ENCODE measurements at places on chromosomes 12 and 14.

GRCh38 chr14:23572836-23573235, 5.2 kb upstream of the AP1G2 start:
- DNase-seq: no peak

DNA sequence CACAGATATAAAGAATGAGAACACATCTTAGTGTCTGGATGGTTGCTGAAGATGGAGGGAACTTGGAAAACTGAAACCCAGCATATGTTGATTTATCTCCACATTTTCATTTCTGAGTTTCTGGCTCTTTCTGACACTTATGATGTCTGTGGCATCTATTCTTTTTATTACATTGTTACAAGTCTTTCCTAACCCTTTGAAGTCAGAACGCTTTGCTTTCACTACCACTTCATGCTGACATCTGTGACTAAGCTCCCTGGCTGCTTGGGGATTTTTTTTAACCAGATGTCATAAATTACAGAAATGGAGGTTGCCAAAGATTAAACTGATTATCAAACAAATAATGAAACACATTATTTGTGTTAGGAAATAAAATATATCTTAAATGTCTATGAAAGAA, 188.7 kb downstream of the KITLG start:
- no peak for DNase-seq

- DNase-seq: no peak
These were observed 17.1 kb upstream of the MED13L start for GRCh38 chr12:116294454-116295165.

GRCh38 chr12:23533265-23533664, 416.2 kb downstream of the SOX5 start:
- no peak for DNase-seq

DNA sequence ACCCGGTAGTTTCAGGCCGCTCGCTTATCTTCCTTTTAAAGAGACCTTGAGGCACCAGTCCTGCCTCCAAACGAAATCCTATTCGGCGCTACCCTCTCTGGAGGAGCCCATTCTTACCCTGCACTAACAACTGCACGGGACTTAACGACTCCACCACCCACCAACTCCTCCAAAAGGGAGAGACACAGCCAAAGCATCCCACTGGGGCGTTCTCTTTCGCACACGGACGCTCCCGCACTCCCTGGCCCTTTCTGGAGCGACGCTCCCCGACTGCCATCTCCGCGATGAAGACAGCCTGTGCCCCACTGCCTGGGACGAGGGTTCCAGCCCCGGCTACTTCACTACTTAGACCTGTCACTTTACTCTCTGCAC, 650 bp downstream of the GALC start:
- no peak for DNase-seq

- DNase-seq: no peak
These were observed 187.0 kb downstream of the GRIP1 start for GRCh38 chr12:66491853-66492252.

DNA sequence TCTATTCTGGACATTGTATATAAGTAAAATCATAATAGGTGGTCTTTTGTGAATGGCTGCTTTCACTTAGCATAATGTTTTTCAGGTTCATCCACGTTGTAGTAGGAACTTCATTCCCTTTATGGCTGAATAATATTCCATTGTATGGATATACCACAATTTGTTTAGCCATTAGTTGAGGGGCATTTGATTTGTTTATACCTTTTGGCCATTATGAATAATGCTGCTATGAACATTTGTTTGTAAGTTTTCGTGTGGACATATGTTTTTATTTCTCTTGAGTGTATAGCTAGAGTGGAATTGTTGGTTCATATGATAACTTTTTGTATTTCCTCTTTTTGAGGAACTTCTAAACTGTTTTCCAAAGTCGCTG, 123.3 kb downstream of the TTLL5 start:
- no peak for DNase-seq

GRCh38 chr12:86917121-86917520, 660.9 kb upstream of the MGAT4C start:
- no peak for DNase-seq

GRCh38 chr14:70934502-70935134, 27.4 kb downstream of the PCNX1 start:
- DNase-seq: no peak

DNA sequence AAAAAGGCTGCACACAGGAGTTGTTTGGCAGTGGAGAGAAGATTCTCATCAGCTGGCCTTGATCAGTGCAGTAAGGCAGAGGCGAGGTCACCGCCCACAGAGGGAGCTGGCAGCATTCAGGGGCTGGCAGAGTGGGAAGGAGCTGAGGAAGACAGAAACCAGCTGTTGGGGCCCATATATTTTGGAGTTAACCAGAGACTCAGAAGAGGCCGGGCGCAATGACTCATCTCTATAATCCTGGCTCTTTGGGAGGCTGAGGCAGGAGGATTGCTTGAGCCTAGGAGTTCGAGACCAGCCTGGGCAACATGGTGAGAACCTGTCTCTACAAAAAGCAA, 17.7 kb downstream of the SMCO2 start:
- no peak for DNase-seq

DNA sequence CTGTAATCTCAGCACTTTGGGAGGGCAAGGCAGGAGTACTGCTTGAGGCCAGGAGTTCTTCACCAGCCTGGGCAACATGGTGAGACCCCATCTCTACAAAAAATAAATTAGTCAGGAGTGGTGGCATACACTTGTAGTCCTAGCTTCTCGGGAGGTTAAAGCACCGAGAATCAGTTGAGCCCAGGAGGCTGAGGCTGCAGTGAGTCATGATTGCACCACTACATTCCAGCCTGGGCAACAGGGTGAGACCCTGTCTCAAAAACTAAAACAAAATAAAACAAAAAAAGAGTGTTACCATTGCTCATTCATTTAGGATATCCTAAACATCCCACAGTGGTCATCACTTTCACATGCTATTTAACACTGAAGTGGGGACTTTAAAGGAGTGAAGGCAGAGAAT, 7.8 kb downstream of the NEK9 start:
- DNase-seq: no peak

- no peak for DNase-seq
These were observed 527.2 kb downstream of the FLRT2 start for GRCh38 chr14:86057018-86057667.

GRCh38 chr12:91422127-91422526, 239.5 kb upstream of the DCN start:
- DNase-seq: no peak

- no peak for DNase-seq
These were observed 200.2 kb downstream of the ADGRD1 start for GRCh38 chr12:131153956-131154355.

DNA sequence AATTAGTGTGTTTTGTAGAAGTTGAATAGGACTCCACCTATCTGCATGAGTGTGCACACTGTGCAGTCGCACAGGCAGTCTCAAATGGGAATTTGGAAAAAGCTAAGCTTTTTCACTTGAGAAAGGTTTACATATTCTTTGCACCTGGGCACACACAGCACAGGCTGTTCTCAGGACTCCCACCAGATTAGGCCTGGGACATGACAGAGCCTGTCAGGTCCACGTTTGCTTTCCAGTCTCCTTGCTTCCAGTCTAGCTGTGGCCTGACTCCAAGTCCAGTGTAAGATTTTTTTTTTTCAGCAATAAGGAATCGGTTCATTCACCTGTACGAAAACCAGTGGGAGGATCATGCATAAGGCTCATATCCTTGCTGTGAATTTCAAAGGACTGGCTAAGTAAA, 181.3 kb downstream of the ZFP36L1 start:
- DNase-seq: no peak

GRCh38 chr14:32012571-32012970, 64.5 kb upstream of the ARHGAP5 start:
- no peak for DNase-seq

DNA sequence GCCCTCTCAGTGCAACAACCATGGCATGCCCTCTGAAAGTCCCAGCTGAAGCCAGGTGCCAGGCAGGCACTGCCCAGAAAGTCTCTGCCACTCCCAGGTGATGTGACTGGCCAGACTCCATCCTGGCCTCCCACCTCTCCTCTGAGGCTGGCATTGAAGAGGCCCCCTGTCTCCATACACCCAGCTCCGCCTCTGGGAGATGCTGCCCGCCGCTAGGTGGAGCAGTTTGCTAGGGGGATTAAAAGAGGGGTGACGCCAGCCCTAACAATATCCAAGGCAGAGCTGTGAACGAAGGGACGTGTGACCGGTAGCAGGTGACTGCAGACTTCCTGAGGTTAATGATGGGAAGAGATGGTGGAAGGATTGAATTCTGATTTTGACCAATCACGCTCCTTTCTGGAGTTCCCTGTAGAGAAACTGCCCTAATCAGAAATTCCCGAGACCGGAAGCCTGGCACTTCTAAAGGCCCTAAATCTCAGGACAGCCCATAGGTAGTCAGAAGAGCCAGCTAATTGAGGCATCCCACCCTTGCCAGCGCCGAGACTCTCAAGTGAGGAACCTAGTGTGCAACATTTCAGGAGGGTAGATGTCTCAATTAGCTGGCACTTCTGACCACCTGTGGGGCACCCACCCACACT, 8.3 kb upstream of the PLEK2 start:
- peak; percentile 16 for DNase-seq

DNA sequence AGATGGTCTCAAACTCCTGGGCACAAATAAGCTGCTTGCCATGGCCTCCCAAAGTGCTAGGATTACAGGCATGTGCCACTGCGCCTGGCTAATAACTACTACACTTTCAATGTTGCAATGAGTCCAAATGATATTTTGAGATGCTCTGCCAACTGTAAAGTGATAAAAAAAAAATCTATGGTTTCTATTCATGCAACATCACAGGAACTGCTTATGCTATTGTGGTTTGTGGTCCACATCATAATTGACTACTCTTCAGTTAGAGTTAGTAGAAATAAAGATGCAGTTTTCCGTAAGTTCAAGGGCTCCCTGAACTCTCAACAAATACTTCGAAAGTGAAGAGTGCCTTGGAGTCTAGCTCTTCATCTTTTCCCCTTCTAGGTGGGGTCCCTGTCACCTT, 239.4 kb downstream of the C12orf75 start:
- DNase-seq: no peak

- no peak for DNase-seq
These were observed 75.2 kb downstream of the NTS start for GRCh38 chr12:85949253-85949652.

DNA sequence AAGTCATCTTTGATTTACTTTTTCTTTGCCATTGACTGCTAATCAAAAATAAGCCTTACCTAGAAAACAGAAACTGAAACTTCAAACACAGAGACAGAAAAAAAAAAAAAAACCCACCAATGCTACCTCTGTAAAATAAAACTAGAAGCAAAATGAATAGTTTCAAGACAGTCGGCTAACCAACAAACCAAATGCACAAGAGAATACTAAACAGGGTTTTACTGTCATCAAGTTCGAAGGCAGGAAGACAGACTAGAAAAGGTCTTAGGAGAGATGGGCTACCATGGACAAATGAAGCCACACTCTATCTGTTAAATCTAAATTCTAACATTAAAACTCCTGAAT, 59.5 kb downstream of the SEL1L start:
- no peak for DNase-seq

GRCh38 chr12:4763549-4763948, 43.3 kb downstream of the GALNT8 start:
- no peak for DNase-seq

- no peak for DNase-seq
These were observed 74.6 kb upstream of the MYL2 start for GRCh38 chr12:110995016-110995415.

DNA sequence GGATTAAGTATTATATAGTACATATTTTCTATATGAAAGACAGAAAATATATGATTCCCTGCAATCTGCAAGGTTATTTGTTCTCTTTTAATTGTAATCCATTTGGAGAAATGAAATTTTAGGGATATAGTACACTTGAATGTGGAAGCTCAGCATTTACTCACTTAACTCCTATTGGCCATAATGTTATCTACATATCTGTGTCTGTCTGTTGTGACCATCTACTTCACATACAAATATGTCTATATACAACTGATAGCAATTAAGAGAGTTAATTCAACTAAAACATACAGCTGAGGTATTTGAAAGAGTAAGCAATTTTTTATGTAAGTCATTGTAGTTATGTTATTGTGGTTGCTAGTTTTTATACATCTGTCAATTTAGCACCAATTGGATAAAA, 12.9 kb downstream of the FOXG1 start:
- DNase-seq: no peak

DNA sequence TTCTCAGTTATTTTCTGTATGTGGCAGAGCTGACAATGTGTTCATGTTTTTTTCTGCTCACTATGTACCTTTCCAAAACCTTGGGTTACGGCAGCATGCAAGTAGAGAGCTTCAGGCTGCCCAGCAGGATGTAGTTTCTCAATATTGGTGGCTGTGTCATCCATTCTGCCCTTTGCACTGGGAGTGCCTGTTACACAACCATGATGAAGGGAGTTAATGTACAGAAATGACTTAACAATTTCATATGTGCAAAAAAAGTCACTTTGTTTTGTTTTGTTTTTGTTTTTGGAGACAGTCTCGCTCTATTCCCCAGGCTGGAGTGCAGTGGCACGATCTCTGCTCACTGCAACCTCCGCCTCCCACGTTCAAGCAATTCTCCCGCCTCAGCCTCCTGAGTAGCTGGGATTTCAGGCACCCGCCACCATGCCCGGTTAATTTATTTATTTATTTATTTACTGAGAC, 6.1 kb upstream of the CNIH1 start:
- no peak for DNase-seq

GRCh38 chr12:52295663-52296062, 4.3 kb upstream of the KRT81 start:
- DNase-seq: no peak

Data from stimulated activated CD4-positive, alpha-beta T cell treated with anti-CD3 and anti-CD28 coated beads, Interleukin-4, amount 100 ng/mL, for 4 hours (primary cell).